ENCODE measurements at places on chromosomes 5 and 9. TPM values are rescaled to one million over a fixed set of nuclear protein-coding genes. Genes with fewer than 3 reads are reported as not detected.

Gene MINAR2
- polyA plus RNA-seq: not detected

Gene CD14
- 0.19 TPM for polyA plus RNA-seq

Gene SCGB3A2
- not detected for polyA plus RNA-seq

Gene KLHL9
- 8.8 TPM for polyA plus RNA-seq

Gene PCDHGB1
- 0.77 TPM for polyA plus RNA-seq

Gene STPG3
- not detected for polyA plus RNA-seq

Gene FBP1
- polyA plus RNA-seq: 0.19 TPM

GRCh38 chr5:72822944-72823343, 6.5 kb downstream of the TNPO1 start:
- no peak for DNase-seq

DNA sequence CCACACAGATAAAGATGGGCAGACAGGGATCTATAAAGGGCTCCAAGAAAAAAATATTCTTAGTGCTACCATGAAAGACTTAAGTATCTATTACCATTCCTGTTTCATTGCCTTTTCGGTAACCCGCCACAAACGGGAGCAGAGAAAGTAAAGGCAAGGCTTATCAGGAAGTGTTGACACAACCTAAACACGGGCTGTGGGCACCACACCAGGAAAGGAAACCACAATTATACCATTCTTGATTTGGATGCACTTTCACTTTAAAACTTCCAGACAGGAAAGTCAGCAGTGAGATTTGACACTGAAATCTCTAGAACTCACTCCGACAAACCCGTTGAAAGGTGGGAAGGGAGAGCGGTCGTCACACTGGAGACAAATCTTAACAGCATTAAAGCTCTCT, 6.5 kb downstream of the TLE1 start:
- DNase-seq: no peak

DNA sequence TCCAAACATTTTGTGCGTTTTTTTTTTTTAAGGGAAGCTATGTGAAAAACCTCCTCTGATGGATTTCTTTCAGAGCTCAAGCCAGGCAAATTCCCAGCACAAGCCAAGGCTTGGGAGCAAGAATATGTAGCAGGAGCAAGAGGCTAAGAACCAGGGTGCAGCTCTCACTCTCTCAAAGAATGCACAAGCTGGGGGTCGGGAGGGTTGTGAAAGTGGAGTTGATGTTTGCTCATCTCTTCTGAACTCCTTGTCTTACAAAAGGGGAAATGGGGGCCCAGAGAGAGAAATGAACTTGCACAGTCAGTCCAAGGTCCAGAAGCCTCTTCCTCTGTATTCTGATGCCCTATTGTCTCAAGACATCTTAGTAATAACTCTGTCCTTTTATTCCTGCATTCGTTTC, 7.7 kb upstream of the TRAF1 start:
- no peak for DNase-seq

DNA sequence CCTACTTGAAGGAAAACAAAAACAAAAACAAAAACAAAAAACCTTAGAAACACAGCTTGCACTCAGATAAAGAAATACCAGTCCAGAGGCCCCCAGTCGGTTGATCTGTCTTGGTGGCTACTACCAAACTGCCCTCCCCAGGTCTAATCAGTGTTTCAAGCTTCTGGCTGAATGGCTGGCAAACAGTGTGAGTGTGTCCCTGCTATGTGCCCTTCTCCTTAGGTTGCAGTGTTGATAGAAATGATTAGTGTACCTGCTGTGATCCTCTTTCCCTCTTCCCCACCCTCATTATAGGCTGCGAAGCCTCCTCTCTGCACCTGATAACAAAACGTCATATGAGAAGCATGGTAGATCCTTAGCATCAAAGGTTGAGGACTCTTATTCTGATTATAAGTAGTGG, 12.8 kb downstream of the NR4A3 start:
- DNase-seq: no peak

DNA sequence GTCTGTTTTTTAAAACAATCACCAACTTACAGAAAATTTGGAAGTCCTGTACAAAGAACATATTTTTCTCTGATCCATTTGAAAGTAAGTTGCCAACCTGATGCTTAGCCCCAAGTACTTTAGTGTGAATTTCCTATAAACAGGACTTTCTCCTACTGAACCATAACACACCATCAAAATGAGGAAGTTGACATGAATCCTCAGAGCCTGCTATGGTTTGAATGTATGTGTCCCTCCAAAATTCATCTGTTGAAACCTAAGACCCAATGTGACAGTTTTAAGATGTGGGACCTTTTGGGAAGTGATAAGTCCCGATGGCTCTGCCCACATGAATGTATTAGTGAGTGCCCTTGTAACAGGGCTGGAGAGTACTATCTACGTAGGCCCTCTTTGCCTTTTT, 6.4 kb upstream of the ACOT12 start:
- DNase-seq: no peak

DNA sequence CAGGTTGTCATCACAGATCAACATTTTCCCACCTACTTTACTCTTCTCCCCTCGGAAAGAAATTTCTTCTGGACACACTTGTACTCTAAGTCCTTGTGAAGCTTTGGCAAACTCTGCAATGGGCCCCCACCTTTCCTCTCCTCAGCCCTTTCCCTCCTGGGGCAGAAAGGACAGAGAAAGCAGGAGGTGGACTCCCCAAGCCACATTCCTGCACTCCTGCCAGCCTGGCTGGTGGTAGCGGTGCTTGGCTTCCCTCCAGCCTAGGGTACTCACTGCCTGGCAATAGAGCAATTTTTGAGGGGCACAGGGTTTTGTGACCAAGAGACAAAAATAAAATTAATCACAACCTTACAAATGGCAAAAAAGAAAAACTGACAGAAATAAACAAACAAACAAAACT, 451.4 kb downstream of the ZSWIM6 start:
- no peak for DNase-seq

- DNase-seq: peak; percentile 69
Observed at GRCh38 chr5:102153003-102153759, 142.9 kb downstream of the SLCO4C1 start.

- no peak for DNase-seq
Observed at GRCh38 chr9:91519520-91520277, 96.1 kb upstream of the NFIL3 start.

DNA sequence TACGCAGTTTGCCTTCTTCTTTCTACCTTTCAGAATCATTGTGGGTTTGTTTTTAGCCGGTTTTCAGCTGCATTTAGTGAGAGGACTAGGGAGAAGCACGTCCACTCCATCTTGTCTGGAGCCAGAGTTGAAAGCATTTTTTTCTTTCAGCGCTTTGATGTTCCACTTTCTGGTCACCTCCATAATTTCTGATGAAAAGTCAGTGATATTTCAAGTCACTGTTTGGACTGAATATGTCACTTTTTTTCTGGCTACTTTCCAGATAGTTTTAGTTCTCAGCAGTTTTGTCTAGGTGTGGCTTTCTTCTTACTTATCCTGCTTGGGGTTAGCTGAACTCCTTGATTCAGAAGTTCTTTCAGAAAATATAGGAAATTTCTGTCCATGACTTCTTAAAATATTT, 123.9 kb upstream of the IER5L start:
- no peak for DNase-seq
